NCI-H460 (cell line): ENCODE measurements at places on chromosomes 7 and 10. TPM values are rescaled to one million over a fixed set of nuclear protein-coding genes. Genes with fewer than 3 reads are reported as not detected.

- no peak for DNase-seq
Observed at GRCh38 chr7:24829787-24830186, 72.5 kb upstream of the GSDME start.

- no peak for DNase-seq
Observed at GRCh38 chr10:35739998-35740397, 97.9 kb upstream of the FZD8 start.

DNA sequence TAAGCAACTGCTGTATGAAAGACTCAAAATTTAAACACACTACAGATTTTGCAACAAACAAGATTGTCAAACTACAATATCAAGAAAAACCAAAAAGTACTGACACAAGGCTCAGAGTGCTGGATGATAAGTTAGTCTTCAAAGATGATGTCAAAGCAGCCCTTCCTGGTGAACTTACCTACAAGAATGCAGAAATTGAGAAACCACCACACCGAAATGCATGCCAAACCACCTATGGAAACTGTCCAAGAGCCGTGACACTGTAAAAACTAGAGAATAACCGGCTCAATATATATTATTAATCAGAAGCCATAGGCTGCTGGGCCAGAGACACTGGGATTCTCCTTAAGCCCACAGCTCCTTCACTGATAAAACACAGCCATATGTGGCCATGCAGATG, 25.3 kb downstream of the DENND11 start:
- DNase-seq: no peak

DNA sequence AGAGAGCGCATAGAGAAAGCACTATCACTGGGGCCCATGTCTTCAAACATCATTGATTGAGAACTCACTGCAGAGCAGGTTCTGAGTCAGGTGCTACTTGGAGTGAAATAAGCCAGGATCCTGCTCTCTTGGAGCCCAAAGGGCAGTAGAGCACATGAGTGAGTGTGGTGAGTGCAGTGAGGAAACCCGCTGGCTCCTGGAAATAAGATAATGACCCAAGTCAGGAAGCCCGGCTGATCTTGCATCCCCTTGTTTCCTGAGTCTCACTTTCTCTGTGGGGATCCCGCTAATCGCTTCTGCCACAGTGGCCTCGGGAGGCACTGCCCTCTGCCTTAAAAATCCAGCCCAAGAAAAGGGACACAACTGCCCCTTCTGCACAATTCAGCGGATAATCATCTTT, 7.1 kb upstream of the FAM107B start:
- DNase-seq: no peak

DNA sequence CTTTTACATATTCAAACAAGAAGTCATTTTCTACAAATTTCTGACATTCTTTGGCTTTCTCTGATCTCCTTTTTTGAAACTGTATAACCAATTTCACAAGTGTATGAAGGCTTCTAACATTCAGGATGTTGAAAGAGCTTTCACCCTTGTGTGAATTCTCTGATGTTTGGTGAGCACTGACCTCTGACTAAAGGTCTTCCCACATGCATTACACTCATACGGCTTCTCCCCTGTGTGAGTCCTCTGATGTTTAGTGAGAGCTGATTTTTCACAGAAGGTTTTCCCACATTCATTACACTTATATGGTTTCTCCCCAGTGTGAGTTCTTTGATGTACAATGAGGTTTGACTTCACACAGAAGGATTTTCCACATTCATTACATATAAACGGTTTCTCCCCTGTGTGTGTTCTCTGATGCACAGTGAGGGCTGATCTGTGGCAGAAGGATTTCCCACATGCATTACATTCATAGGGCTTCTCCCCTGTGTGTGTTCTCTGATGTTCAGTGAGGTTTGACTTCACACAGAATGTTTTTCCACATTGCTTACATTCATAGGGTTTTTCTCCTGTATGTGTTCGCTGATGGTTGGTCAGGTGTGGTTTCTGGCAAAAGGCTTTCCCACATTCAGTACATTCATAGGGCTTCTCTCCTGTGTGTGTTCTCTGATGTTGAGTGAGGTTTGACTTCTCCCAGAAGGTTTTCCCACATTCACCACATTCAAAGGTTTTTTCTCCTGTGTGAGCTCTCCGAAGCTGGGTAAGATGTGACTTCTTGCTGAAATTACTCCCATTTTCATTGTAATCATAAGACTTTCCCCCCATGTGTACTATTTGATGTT, 25.7 kb downstream of the ZNF248 start:
- DNase-seq: no peak

DNA sequence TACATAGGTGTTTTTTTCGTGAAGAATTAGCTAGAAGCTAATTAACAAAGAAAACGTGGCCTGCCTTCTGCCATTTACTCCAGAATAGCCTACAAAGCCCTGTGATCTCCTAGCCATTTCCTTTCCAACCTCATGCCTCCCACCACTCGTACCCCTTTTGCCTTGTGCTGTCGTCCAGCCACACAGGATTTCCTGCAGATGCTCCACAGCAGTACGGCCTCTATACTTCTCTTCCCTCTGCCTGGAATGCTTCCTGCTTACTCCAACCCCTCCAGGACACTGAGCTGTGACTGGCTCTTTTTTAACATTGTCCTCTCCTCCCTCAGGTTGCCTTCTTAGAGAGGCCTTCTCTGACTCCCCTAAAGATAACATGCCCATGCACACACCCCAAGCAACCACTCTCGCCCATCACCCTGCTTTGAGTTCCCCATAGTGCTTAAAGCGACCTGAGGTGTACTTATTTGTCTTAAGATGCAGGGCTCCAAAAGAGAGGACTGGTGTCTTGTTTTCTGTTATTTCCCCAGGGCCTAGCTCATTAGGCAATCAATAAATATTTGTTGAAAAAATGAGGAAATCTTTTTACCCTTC, 32.7 kb downstream of the STK17A start:
- DNase-seq: no peak

DNA sequence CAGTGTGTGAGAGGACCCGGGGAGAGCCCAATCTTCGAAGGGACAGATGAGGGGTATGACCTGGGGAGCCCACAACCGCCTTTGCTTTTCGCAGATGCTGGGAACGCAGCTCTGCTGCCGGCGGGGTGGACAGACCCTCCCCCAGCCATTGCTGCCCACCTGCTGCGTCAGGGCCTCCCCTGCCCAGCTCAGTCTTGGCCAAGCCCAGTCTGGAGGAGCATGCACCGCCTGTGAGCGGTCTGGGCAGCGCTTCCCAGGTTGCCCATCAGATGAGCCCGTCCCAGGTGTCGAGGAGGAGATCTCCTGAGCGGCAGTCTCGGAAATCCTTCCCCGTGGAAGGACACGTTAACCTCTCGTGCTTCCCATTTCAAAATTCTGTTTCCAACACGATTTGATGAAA, 17.3 kb upstream of the AP5Z1 start:
- no peak for DNase-seq

DNA sequence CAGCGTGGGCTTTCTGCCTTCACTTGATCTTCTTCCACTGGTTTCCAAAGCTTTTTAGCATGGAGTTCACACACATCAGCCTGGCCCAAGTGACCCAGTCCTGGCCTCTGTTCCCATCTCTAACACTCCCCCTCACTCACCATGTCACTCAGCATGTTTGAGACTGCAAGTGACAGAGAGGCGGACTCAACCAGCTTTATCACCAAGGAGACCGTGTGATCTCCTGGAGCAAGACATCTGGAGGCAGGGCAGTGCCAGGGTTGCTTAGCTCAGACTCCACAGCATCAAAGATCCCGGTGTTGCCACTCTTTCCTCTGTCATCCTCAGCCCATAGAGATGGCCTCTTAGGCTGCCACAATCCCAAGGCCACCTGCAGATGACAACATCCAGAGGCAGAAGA, 39.4 kb downstream of the FAM241B start:
- DNase-seq: no peak

GRCh38 chr10:12703813-12704212, 297.7 kb downstream of the CCDC3 start:
- DNase-seq: no peak

- DNase-seq: no peak
Observed at GRCh38 chr7:27171637-27172314, 2.3 kb downstream of the HOXA10 start.

- DNase-seq: no peak
Observed at GRCh38 chr10:17693009-17693408, 49.1 kb downstream of the STAM start.

DNA sequence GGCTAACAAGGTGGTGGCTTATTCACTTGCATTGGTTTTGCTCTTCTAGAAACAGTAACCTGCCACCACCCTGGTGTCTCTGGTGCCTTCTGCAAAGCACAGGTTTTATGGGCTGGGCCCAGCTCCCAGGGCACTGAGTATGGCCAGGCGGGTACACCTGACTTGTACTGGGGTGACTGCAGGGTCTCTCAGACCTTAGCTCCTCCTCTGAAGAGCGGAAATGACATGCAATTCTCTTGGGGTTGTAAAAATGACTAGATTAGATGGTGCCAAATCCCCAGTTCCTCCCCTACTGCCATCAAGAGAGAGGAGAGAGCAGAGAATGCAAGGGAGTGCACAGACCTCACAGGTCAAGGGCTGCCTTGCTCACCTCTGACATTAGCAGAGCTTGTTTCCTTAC, 14.7 kb downstream of the ESYT2 start:
- DNase-seq: no peak

DNA sequence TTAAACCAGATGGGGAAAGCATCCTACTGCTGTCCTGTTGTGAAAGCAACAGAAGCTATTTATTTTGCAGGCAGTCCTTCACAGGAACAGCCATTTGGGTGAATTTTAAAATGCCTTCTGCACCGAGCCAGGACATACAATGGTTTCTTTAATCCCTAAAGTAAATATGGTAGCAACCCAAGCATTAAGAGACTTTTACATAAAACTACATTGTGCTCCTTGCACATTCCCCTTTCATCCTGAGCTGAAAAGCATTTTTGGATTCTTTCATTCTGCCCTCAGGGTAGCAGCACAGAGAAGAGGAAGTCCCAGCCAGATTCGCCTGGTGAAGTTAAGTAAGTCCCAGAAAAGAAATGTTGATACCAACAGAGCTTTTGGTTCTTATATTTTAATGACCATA, 84.0 kb upstream of the FAM3C start:
- DNase-seq: no peak

GRCh38 chr10:132138133-132138532, 48.6 kb upstream of the DPYSL4 start:
- DNase-seq: no peak

DNA sequence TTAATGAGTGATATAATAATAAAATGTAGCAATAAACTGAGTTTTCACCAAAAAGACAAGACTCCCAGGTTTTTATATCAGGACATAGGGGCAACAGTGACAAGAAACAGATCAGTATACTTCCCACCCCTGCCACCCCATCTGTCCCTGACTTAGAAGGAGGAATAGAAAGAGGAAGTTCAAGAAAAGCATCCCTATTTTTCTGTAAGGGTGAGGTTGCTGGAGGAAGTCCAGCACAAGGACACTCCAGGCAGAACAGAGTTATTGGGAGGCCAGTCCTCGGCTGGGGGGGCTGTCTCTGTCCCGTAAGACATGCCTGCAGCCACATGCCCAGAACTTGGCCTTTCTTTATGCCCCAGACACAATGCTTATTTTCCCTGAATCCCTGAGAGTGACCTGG, 16.5 kb upstream of the TLX1 start:
- DNase-seq: no peak

- DNase-seq: no peak
Observed at GRCh38 chr7:79034730-79035129, 418.7 kb downstream of the MAGI2 start.

DMBT1 gene
- total RNA-seq: 0.02 TPM in 1 of 2 replicates, not detected in the other

GIMAP4 gene
- not detected in 2 replicates for total RNA-seq

PTPRN2 gene
- total RNA-seq: 2.9 and 3.5 TPM in 2 replicates

STK31 gene
- total RNA-seq: 3.1 and 3.7 TPM in 2 replicates

HK1 gene
- total RNA-seq: 34.2 and 41.4 TPM in 2 replicates
